ENCODE measurements at places on chromosomes 3 and 15.

DNA sequence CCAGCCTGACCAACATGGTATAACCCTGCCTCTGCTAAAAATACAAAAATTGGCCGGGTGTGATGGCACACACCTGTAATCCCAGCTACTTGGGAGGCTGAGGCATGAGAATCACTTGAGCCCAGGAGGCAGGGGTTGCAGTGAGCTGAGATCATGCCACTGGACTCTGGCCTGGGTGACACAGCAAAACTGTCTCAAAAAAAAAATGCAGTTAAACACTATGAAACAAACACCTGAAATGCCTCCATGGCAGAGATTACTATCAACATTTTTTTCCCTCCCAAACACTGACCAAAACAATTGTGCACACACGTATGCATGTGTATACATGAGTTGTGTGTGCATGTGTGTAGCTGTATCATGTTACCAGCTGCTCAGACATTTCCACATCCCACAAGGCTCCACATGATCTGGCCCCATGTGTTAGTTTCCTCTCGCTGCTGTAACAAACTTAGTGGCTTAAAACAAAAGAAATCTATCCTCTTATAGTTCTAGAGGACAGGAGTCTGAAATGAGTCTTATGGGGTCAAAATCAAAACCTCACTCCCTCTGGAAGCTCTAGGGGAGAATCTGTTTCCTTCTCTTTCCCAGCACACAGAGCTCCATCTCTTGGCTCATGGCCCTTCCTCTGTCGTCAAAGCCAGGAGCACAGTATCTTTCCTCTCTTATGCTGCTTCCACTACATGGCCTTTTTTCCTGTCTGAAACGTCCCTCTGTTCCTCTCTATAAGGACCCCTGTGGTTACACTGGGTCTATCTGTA is 34.5 kb downstream of the SLC41A3 start:
- DNase-seq = no peak

- DNase-seq = no peak
Observed at GRCh38 chr3:171622126-171622525, 161.9 kb upstream of the TNIK start.

DNA sequence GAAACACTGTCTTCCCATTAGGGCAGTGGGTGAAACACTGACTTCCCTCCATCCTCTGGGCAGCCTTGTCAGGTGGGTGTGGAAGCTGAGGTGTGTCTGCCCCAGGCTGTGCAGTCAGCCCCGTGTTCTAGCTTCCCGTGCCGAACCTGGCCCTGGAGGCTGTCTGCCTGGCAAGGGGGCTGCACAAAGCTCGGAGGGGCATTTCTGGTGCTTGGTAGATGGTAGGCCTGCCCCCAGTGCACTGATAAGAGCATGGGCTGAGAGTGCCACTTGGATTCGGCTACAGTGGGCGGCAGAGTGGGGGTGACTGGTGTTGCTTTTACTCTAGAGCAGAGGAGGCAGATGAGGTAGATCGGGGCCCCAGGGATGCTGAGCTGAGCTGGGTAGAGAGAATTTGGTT is 21.3 kb downstream of the IGF1R start:
- DNase-seq = no peak

DNA sequence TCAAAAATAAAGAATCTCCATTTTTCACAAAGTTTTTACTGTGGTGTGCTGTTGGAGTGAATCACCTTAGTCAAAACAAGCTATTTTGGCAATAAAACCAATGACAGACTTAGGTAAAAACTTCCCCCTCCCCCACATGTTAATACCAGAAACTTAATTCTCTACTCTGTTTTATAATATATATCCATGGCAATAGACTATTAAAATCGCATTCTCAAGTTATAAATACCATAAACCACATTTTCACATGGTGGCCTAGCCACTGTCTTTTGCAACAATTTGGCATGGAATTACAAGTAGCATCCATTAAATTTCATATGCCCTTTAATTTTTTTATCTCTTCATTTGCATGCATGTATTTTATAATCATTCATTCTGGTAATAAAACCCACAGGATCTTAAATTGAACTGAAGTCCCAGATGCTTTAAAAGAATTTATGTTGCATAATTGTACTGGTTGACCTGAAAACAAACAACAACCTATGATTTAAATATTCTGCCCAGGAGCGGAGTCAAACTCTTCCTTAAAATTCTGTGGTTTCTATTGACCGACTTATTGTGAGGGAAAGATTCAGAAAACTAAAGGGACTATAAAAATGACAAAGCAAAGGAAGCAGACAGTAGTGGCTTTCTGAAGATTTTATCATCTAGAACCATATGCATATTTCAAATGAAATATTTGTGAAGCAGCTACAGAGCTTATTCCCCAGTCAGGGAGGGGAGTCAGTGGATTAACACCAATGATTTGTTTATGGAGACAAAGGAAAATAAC is 229.0 kb upstream of the TBL1XR1 start:
- DNase-seq = no peak

- no peak for DNase-seq
Observed at GRCh38 chr3:46027736-46028397, 584 bp upstream of the XCR1 start.

- no peak for DNase-seq
Observed at GRCh38 chr3:23135026-23135785, 67.9 kb upstream of the UBE2E2 start.

DNA sequence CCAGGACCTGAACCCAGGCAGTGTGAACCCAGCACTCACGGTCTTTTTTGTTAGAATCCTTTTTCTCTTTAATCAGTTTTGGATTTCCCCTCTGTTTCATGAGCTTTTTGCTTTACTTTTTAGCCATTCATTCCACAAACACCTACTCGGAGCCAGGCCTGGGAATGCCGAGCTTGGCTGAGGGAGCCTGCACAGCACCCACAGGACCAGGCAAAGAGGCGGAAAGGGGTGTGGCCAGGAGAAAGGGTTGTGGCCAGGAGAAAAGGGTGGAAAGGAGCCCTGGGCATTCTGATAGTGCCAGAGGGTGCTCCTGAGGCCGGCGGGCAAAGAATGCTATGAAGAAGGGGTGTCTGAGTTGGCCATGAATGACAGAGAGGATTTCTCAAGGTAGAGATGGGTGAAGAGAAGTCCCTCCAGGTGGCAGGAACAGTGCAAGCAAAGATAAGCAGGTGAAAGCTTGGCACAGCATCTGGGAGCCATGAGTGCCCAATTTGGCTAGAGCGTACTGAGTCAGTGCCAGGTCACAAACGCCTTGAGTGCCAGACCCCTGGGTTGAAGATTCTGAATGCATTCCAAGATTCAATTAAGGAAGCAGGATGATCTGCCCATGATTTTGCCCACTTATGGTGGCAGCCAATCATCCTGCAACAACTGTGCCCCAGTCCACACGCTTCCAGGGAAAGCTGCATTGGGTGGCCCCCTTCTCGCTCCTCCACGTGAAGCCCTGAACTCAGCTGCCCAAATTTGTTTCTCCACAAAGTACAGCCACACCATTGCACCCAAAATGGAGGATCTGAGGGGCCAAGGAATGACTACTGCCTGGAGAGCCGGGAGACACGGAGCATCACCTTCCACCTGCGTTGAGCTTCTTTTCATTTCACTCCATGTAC is 157.2 kb downstream of the XXYLT1 start:
- no peak for DNase-seq

- no peak for DNase-seq
Observed at GRCh38 chr3:82044930-82045705, 283.7 kb upstream of the GBE1 start.

DNA sequence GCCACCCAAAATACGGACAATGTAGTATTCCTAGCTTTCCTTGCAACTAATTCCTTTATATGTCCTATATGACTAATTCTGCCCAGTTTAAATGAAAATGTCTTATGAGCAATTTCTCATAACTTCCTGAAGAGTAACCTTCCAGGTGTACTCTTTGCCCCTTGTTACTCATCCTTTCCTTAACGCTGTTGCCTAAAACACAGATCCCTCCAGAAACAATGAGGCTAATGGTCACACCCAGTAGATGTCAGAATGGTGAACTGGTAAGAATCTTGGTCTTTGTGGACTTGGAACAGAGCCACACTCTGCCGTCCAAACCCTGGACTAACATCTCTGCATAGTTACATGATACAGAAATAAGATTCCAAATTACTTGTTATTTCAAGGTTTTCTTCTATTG is 497.9 kb downstream of the IGSF11 start:
- DNase-seq = no peak

GRCh38 chr3:51338632-51339031 is 46.5 kb upstream of the MANF start:
- DNase-seq = no peak

DNA sequence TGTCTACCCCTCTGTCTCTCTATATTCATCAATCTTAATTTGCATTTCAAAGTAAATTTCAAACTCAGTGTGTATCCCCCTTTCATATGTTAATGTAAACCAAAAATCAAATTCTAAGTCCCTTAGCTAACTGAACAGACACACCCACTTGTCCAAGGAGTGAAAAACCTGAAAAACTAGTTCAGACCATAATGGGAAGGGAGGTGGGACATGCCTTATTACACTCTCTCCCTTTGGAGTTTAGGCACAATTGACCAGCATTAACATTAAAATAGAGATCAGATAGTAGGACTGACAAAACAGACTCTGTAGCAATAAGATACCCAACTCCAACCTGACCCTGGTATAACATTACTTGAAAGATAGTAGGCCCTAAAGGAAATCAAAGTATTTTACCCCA is 247.7 kb upstream of the GADL1 start:
- no peak for DNase-seq

GRCh38 chr3:13514639-13515435 is 34.1 kb upstream of the FBLN2 start:
- no peak for DNase-seq

- no peak for DNase-seq
Observed at GRCh38 chr15:69508659-69509058, 56.0 kb downstream of the RPLP1 start.

- no peak for DNase-seq
Observed at GRCh38 chr15:48499978-48500377, 145.5 kb downstream of the FBN1 start.

DNA sequence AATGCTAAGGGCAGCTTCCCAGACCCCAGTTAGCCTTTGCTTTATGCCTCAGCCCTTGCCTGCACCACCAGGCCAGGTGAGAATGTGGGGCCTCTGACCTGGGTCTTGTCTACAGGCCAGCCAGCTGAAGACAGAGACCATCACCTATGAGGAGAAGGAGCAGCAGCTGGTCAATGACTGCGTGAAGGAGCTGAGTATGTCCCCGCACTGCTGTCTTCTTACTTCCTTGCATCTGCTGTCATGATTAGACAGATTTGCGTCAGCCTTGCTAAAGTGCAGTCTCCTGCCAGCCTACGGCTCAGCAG is 74.6 kb downstream of the CCK start:
- no peak for DNase-seq

GRCh38 chr3:194129581-194130133 is 6.3 kb upstream of the HES1 start:
- no peak for DNase-seq

Data from stimulated activated CD4-positive, alpha-beta T cell treated with anti-CD3 and anti-CD28 coated beads, Interleukin-4, amount 100 ng/mL, for 24 hours (primary cell).